ENCODE measurements at places on chromosomes 1 and 21. TPM values are rescaled to one million over a fixed set of nuclear protein-coding genes. Genes with fewer than 3 reads are reported as not detected.

GRCh38 chr1:11176081-11176706 lies 13.0 kb upstream of the ANGPTL7 start:
- DNase-seq: no peak

GRCh38 chr21:14901482-14901958 lies 163.3 kb downstream of the NRIP1 start:
- DNase-seq: no peak

DNA sequence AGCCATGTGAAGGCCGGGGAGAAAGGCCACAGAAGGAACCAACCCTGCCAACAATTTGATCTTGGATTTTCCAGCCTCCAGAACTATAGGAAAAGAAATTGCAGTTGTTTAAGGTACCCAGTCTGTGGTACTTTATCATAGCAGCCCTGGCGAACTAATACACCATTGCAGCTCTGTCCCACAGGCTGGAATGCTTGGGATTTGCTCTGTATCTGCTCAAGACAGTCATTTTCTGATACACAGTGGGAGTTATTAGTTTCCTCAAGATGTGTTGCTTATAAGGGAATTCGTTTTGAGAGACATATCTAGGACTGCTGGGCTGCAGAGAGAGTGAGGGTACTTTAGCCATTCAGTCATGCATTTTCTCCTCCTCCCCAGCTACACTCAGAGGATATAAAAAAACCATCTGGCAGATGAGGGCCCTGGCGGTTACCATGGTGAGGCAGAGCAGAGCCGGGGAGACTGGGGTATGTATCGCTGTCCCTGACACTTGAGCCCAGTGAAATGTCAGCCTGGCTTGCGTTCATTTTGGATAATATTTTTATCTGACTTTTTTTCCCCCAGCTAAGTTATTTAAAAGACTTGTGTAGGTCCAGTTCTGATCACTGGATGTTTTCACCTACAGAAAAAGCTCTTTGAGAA lies 104.6 kb downstream of the DIRAS3 start:
- peak; percentile 40 for DNase-seq

DNA sequence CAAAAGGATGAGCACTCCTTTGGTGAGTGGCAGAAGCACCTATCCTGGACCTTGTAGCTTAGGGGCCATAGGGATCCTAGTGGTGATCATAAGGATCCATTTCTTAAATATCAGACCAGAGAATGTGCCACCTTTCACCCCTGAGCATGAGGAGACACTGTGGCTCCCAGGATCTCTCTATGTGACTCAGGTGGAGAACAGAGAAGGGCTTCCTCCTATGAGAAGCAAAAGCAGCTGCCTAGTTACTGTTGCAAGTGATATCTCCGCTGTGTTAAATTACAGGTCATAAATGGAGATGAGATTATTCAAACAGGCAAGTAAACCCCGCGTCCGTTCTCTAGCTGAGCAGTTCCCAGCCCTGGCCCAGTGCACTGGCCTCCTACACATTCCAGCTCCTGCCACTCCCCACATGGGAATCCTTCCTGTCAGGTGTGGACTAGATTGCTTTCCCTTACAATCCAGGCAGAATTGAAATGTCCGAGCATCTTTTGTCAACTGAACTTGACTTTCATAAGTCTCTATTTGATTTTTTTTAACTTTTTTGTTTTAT lies 26.3 kb downstream of the CLEC20A start:
- DNase-seq: no peak

GRCh38 chr21:39363607-39364555 lies 15.0 kb upstream of the HMGN1 start:
- DNase-seq: no peak

DNA sequence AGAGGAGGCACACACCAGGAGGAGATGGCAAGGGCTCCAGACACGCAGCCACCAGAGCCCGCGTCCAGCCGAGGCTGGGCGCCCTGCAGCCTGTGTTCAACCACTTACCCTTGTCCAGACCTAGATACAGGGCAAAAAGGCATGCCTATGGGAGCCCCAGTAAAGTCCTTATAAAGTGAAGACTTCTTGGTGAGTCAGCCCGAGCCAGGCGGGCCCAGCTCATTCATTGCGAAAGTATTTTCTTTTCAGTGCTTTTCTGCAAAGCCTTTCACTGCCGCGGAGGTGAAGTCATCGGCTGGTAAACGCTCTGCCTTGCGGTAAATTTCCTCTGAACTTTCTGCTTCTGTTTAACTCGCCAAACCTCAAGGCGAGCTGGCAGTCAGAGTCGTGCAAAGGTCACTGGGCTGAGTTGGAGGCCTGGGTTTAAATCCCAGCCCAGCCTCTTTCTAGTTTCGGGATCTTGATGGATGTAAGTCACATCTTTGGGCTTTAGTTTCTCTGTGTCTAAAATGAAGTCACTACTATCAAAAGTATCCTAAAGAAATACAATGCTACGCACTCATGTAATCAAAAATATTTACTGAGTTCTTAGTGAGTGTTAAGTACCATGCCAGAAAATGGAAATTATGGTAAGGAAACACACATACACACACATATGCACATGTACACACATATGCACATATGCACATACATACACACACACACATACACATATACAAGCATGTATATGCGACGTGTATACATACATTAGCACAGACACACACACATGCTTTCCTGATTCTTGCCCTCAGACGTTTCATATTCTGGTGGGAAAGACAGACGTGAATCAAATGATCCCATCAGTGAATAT lies 54.7 kb upstream of the IFFO2 start:
- peak; percentile 92 for DNase-seq

DNA sequence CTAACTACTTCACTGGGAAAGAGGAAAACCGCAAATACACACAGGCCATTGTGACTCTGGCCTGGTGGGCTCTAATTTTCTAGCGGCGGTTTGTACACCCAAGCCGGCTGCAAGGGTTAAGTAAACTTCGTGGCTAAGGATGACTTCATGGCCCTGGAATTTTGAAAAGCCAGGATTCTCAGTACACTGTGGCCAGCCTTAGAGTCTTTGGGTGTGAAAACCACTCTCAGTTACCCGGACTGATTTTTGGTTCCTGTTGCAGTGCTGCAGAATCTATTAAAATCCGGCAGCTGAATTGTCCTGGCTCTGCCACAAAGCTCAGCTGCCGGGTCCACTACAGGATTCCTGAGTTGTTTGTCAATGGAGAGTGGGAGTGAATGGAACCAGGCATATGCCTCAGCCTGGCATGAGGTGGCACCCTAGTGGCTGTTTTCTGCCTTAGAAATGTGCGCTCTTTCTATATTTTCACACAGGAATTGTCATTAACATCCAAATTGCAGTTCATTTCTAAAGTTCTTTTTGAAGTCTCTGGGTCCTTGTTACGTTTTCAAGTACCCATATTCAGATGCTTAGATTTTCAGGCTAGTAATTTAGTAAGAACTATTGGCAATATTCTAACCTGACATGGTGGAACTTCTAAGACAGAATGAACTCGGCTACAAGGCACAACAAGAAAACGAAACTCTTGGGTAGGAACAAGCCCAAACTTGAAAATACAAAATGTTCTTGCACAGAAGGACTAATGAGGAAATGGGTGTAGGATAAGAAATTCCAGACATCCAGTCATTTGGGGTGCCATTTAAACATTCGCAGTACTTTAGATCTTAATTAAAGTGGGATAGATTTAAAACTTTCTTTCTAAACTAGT lies 255.9 kb downstream of the NFIA start:
- DNase-seq: peak; percentile 91

DNA sequence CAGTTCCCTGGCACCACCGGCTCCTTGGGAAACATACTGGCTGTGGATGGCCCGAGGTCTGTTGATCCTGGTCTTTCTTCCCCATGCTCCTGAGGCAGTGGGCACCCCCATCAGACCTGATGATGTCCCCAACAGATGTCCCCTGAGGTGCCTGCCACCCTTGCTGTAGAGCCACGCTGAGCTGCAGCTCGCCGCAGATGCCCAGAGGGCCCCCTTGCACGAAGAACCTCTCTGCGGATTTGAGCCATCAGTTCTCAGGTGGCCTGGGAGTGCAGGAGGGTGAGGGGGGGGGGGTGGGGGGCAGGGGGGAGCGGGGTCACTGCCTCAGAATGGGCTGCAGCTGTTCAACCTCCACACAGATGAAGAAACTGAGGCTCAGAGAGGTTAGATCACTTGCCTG lies 60.9 kb downstream of the GLIS1 start:
- DNase-seq: no peak

DNA sequence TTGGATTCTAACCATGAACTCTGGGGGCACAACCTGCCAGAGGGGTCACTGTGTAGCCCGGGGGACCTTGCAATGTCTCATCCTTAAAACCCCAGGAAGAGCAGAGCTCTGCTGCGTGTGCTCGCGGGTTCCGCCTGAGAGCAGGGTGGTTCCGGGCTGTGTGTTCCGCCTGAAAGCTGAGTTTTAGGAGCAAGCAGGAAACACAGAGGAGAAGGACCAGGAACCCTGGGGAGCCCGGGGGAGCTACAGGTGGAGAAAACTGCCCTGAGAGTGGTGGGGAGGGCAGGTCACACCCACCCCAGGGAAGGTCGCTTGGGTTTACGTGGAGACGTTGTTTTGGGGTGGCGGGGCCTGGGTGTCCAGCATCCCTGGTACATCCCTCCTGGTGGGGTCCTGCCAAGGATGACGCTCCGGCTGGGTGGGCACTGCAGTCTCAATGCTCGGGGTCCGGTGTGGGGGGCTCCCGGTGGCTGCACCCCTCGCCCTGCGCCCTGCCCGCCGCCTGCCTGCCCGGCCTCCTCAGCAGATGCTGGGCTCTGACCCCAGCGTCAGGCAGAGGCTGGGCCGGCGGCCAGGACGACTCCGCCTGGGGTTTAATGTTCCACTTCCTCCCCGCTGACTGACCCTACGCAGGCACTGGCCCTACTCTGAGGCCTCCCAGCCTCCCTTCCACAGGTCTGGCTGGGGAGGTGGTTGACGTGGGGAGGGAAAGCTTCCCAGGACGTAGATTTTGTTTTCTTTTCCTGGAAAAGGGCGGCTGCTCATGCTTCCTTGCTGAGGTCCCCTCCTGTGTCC lies 17.3 kb upstream of the C1orf159 start:
- DNase-seq: no peak

GRCh38 chr21:33815143-33815707 lies 100.4 kb downstream of the ATP5PO start:
- no peak for DNase-seq

The ACTA1 gene
- polyA plus RNA-seq: 2.9 TPM

DNA sequence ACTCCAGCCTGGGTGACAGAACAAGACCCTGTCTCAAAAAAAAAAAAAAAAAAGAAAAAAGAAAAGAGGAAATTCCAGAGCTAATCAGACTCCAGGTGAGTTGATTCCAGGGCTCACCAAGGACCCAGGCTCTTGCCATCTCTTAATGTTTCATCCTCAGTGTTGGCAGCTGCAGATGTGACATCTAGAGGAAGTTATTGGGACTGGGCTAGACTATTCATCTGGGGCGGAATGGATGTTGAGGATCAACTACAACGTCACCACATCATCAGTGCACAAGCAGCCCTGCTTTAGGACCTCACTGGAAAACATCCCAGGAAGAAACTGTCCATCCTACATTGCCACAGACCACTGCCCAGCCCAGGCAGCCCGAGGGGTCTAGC lies 28.6 kb upstream of the PARP1 start:
- no peak for DNase-seq

- DNase-seq: no peak
Observed at GRCh38 chr1:177710696-177711620, 258.9 kb downstream of the SEC16B start.

DNA sequence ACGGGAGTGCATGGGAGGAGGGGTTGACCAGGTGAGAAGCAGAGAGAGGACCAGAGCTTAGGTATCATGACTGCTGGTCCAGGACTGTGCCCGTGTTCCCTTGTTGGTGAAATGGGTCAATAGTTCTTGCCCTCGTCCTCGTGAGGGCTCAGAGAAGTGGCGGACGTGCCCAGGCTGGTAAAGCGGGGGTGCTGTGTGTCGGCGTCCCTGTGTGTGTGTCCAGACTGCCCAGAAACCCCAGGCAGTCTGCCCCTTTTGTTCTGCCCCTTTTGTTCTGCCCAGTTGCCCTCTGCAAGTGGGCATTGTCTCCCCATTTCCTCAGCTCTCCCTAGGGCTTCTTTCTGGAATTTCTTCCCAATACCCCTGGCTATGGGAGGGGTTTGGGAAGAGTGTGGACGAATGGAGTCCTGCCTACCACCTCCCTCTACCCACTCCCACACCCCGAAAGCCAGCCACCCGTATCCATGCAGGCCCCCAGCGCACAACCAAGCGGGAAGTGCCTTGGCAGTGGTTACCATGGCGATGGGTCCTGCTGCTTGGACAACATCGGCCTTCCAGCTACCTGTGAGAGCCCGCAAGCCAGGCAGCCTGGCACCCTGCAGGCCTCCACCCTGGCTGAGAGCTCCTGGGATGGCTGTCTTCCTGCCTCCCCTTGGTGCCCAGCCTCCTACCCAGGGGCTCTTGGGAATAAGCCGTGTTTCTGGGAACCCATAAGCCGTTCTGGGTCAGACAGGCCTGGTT lies 34.7 kb downstream of the ACOT11 start:
- no peak for DNase-seq

The NLRP3 gene
- polyA plus RNA-seq: 1.4 TPM

The HLX gene
- polyA plus RNA-seq: 0.81 TPM

- DNase-seq: no peak
Observed at GRCh38 chr1:232223887-232224286, 406.0 kb downstream of the SIPA1L2 start.

- DNase-seq: no peak
Observed at GRCh38 chr1:203911806-203912205, 50.4 kb downstream of the SNRPE start.
